ENCODE measurements at places on chromosomes 4 and X.

DNA sequence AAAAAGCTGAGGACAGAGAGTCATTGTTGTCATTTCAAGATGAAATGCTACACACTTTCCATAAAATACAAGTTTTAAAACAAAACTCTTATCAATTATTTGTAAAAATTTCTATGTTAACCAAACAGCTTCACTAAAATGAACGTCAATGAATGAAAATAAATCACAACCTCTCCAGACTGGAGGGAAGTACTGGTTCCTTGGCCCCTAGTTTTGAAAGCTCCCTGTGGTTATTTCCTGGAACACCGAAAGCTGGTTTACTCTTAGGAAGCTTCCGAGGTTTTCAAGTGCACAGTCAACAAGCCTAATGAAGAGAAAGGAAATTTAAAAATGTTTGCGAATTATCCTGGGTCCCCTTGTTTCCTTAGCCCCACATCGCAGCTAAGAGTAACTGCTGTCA lies 191.1 kb upstream of the TTC29 start:
- no peak for DNase-seq

- DNase-seq = no peak
Measured at GRCh38 chr4:67575232-67576058, 16.9 kb downstream of the STAP1 start.

DNA sequence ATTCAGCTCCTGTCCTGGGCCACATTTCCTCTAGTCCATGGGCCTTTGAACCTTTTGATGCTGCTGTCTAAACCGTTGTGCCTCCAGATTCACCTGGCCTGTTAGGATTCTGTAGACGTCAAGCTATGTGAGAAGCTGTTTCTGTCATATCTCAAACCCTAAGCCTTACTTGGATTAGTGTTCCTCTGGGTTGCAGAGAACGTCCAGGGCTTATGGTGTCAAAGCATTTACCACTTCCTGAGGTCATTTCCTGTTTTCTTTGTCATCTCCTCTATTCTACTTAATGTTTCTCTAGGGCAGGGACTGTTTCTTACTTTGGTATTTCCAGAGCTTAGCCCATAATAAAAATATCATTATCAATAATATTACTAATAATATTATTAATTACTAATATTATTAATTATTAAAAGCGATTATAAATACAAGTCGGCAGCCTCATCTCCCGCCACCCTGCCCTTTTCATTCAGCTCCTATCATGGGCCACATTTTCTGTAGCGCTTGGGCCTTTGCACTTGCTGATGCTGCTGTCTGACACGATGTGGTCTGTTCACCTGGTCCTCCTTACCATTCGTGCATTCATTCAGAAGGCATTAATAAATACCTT lies 19.1 kb downstream of the PRIMPOL start:
- no peak for DNase-seq

DNA sequence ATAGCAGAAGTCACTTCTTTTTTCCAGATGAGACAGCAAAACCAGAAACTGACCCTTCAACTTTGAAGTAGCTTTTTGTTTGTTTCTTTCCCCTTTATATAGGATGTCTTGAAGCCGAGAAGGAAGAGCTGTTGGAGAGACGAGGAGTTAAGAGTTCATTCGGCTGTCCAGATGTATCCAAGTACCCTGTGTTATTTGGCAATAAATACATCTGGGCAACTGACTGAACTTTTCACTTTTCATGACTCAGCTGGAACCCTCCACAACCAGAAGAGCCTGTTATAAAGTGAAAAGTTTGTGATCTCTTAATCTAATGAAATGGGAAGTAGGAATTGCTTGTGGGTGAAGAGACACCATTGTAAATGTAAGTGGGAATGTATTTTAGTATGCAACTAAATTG lies 131.2 kb downstream of the HTR2C start:
- DNase-seq = no peak

DNA sequence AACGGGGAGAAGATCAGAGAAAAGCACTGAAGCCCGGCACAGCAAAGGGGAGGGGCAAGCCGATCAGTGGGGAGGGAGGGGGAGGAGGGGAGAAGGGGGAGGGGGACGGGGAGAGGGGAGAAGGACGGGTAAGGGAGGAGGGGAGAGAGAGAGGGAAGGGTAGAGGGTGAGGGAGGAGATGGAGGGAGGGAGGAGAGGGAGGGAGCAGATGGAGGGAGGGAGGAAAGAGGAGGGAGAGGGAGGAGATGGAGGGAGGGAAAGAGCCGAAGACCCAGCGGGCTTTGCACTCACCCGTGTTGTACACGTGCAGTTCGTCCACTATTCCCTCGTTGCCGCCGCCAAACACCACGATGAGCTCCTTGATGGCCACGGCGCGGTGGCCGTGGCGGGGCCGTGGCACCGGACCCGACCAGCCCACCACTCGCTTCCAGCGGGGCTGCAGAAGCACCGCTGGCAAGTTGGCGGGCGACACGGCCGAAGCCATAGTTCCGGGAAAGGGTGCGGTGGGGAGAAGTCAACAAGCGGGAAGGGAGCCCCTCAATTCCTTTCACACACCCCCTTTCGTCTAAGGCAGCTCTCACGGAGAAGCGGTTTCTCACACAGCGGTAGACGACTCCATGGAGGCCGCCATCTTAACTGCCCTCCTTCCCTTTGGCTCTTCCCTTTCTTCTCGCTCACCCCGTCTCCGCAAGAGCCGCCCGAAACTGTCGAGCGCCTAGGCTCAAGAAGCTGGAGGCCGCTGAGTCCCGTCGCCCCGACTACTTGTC lies 1.1 kb downstream of the HCFC1 start:
- no peak for DNase-seq

GRCh38 chr4:64774626-64775025 lies 365.4 kb upstream of the TECRL start:
- no peak for DNase-seq

DNA sequence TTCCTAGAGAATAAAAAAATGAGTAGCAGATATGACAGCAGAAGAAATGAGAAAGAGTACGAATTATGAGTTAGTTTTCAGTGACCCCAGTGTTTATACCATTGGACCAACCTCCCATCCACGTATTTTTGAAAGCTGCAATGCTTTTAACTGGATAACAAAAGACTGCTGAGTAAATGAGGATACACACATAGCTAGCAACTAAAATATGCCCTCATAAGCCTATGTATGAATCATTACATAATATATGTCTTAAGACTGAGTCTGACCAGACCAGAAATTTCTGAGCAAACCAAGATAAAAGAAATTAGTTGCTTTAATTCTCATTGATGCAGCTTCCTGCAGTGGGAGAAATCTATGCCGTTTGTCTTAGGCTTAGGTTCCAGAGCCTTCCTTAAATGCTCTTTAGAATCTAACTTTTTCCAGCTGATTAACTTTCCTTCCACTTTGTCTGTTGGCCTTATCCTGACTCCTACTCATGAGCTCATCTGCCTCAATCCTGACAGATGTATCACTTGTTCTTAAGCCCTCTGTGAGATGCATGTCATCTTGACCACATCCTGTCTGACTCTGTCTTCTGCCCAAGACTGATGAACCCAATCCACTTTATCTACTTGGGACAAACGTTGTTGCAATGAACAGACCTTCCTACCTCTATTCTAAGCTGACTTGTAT lies 301.4 kb upstream of the AADAT start:
- DNase-seq = no peak
